ENCODE measurements at places on chromosomes 16 and 17. TPM values are rescaled to one million over a fixed set of nuclear protein-coding genes. Genes with fewer than 3 reads are reported as not detected.
A peak's percentile ranks its signal among the peaks of the same experiment; 100 is the strongest.

DNA sequence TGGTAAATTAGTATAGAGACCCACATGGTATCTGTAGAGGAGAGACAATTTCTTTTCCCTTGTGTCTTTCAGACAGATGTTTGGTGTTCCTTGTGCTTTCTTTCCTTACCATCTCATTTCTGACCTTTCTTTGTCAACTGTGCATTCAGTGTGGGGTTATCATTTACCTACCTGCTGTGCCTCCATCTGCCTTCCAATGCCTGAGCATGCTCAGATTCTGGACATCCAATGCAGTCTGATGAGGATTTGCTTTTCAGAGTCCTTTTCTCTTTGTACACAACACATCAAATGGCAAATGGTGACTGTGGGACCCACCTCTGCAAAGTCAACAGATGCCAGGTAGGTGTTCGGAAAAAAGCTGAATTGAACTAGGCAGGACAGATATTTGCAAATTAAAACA lies 364.8 kb downstream of the CA10 start:
- DNase-seq, result no peak

- no peak for DNase-seq
Observed at GRCh38 chr16:81553814-81554675, 109.4 kb downstream of the CMIP start.

DNA sequence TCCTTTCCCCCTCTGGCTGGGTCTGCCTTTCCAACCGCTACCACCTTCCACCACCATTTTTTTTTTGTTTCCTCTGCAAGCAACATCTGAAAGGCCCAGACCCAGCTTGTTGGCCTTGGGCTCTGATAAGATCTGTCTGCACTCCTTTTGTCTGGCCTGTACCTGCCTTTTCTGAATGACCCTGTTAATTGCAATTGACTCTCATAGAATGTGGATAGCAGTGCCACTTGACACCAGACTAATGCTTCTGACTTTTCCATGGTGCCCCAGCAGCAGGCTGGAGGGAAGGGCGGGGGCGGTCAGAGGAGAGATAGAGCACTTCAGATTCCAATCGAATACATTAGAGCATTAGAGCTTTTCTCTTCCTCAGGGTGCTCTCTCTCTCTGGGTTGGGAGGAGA lies 538.9 kb downstream of the WWOX start:
- DNase-seq, result no peak

DNA sequence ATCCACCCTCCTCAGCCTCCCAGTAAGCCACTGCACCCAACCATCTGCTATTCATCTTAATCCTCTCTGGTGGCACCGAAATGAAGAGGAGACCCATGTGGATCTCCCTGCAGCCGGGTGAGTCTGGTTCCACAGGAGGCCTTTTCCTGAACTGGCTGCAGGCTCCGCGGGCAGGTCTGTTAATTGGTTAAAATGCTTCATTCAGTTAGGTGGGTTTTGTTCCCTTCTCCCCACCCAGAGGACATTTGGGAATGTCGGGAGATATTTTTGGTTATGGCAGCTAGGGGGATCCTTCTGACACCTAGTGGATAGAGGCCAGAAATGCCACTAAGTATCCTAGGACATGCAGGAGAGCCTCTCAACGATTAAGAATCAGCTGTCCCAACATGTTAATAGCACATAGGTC lies 16.7 kb downstream of the C16orf54 start:
- DNase-seq, result peak; percentile 41

DNA sequence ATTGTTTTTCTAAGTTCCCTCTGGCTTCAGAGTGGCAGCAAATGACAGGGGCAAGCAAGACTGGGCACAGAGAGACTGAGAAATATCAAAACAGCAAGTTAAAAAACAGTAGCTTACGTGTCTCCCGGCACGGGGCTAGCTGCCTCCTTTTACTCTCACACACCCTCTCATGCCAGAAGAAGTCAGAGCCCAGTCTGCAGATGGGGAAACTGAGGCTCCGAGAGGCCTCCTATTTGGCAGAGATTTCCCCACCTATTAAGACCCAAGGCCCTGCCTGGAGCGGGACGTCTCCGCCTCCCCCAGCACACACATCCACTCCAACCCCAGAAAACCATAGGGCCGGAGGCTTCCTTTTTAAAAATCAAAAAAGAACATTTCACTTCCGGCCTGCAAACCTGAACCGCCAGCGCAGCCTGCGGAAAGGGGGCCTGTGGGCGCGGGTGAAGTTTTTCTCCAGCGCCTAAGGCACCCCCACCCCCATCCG lies 832 bp downstream of the CARHSP1 start:
- peak; percentile 26 for DNase-seq

GRCh38 chr16:57531253-57531575 lies 5.2 kb downstream of the CCDC102A start:
- no peak for DNase-seq

- DNase-seq, result no peak
Observed at GRCh38 chr16:1082266-1082951, 9.9 kb downstream of the SSTR5 start.

DNA sequence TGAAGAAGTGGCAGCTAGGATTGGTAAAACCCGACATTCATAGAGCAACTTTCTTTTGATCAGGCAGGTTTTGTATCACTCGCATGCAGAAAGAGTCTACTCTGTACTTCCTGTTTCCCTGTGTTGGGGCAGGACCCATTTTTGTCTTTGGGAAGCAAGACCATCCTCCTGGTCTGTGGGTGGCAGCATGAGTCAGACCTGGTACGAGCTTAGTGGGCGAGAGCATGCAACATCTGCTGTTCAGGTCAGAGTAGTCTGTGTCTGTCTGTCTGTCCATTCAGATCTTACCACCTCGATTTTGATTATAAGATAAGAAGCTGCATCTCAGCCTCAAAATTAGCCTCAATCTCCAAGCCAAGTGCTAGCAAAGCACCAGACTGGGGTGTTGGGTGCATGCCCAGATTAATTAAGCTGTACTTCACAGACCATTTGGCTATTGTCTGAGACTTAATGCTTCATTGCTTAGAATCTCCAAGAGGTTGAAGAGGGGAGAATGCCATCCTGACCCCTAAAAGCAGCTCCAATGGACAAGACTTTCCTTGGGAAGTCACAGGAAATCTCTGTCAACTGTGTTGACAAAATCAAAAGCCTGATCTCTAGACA lies 110.9 kb downstream of the XYLT1 start:
- peak; percentile 10 for DNase-seq

DNA sequence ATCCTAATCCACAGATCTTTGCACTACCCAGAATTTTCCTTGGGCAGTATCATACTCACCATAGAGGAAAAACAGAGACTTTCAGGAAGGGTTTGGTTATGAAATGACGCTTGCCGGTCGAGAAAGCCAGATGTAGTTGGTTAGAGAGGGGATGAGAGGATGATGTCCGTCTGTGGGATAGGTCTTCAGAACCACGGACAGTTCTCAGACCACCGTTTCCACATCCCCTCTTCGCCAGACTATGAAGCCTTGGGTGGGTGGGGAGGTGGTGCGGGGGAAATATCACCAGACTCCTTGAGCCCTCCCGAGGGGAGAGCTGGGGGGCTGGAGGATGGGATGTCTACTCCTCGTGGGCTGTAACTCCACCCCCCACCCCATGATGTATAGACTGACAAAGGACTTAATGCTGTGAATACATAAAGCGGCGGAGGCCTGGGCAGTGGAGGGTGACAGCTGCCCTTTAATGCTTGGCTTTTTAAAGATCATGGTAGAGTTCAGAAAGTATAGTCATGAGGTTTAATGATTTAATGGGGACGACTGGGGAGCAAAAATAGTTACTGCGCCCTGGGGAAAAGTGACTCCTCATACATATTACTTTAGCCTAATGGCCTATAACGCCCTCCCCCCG lies 96.6 kb downstream of the MRM1 start:
- DNase-seq, result no peak

- DNase-seq, result peak; percentile 55
Observed at GRCh38 chr16:71373073-71373472, 14.6 kb downstream of the CALB2 start.

DNA sequence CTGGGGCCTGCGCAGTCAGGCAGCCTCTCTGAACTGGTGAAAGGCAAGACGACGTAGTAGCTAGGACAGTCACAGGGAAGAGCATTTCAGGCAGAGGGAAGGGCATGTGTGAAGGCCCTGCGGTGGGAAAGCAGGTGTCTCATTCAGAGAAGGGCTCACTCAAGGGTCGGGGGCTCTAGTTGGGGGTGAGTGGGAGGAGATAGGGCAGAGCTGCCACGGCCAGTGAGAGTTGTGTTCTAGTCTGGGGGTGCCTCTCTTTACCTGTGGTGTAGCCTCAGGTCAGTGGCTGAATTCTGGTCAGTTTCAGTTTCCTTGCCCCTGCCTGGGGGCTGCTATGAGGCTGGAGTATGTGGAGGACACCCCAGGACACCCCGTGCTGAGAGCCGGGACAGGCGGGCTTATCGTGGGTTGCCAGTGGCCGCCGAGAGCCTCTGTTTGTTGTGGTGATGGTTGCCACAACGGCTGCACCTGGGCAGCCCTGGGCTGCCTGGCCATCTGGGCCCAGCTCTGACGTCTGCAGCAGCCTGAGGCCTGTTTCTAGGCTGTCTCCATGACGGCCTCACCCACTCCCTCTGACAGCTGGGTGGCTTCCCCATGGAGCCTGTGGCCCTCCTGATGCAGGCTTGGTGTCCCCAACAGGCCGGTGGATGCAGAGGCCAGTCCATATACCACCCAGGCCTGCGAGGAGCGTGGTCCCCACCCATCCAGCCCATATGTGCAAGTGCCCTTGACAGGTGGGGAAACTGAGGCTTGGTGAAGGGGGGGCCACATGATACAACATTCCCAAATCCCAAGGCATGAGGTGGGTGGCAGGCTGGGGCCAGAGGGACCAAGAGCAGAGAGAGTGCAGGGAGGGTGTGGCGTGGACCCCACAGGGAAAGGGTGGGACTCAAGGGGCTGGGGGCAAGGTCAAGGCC lies 10.8 kb downstream of the MAP2K3 start:
- no peak for DNase-seq

- no peak for DNase-seq
Observed at GRCh38 chr17:40190197-40191021, 13.1 kb downstream of the RAPGEFL1 start.

- DNase-seq, result no peak
Observed at GRCh38 chr17:77571155-77571981, 387.1 kb upstream of the TNRC6C start.

- no peak for DNase-seq
Observed at GRCh38 chr16:17412221-17412620, 58.5 kb downstream of the XYLT1 start.

DNA sequence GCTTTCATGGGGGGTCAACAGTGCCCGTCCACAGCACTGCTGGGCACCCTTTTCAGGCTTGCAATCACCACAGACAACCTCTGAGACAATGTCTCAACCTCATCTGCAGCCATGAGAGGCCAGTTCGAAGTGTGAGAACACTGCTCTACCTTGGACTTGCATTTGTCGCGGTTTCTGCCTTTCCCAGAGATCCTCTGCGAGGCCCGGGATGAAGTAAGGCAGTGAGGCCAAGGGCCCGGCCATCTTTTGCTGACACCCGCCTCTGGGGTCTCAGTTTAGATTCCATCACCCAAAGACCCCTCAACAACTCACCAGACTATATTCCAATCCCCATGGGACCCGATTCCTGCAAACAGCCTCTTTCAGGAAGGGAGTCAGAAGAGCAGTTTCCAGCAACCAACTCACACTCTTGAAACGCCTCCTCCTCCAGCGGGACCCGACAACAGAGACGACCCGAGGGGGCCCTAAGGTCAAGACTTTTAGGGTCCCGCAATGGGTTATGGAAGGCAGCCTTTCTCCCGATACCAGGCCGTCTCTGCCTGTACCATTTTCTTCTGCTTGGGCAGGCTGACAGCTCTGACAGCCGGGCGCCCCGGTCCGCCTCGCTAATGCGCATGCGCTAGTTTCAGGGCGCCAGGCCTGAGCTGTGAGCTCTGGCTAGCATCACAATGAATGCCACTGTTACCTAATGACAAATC lies 576.0 kb downstream of the KCNJ18 start:
- DNase-seq, result no peak

DNA sequence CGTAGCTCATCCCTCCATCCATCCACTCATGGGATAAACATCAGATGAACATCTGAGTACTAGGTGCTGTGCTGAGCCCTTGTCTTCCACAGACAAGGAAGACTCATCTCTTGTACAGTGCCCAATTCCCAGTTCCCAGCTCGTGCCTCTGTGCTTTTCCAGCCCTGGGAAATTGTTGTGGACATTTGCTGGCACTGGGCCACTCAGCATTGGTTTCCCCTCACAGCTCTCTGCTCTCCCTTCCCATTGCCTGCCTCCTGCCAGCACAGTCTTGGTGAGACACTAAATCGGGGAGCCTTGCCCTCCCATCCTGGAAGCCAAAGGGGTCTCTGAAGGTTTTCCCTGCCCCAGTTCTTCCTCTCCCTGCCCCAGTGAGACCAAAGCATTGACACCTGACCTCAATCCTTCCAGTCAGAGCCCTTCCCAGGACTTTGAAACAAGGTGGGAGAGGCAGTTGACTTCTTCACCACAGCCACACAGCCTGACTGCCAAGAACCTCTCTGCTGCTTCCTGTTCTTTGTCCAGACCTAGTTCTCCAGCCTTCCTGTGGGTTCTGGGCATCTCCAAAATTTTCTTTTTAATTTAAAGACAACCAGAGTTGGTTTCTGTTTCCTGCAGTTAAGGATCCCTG lies 50.2 kb downstream of the WSB1 start:
- peak; percentile 55 for DNase-seq

The SLC5A11 gene
- total RNA-seq, result 0.06 TPM

The CIITA gene
- total RNA-seq, result 0.30 TPM

The TP53TG3F gene
- not detected for total RNA-seq

The CWC25 gene
- total RNA-seq, result 9.6 TPM

The TPSB2 gene
- not detected for total RNA-seq

The CA5A gene
- total RNA-seq, result not detected

The KCNH6 gene
- not detected for total RNA-seq

The ATP2C2 gene
- not detected for total RNA-seq
